ENCODE measurements at places on chromosomes 7 and 10.

GRCh38 chr10:23474626-23475025, 35.8 kb downstream of the OTUD1 start:
- ATAC-seq = no peak

- no peak for ATAC-seq
Observed at GRCh38 chr10:120977897-120978296, 126.7 kb downstream of the WDR11 start.

DNA sequence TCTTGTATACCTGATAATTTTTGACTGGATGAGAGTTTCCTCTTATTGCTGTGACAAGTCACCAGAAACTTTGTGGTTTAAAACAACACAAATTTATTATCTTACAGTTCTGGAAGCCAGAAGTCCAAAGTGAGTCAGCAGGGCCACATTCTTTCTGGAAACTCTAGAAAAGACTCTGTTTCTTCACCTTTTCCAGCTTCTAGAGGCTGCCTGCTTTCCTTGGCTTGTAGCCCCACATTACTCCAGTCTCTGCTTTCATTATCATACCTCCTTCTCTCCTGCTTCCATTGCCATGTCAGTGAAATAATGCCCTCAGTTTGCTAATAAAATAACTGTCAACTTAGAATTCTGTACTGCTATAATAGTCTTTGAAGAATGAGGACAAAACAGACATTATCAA, 65.3 kb downstream of the VCL start:
- no peak for ATAC-seq

GRCh38 chr7:150934045-150934766, 43.9 kb downstream of the KCNH2 start:
- no peak for ATAC-seq

DNA sequence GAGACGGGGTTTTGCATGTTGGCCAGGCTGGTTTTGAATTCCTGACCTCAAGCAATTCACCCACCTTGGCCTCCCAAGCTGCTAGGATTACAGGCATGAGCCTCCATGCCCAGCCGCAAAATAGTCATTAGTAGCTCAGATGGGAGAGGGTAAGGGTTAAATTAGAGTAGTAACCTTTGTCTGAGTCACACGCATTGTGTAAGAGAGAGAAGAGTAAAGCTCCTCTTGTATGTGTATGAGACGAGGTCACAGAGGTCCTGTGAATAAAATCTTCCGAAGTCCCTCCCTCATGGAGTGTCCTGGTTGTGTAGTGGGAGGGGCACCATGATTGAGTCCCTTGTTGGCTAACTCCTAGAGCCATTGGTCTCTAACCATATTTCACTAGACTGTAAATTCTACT, 85.2 kb upstream of the CDC14C start:
- no peak for ATAC-seq

GRCh38 chr7:87003872-87004798, 55.3 kb downstream of the ELAPOR2 start:
- ATAC-seq = no peak

Measured in activated T-helper 17 cell treated with anti-CD3 and anti-CD28 coated beads, Interleukin-2, amount 50 U/mL, for 72 hours (primary cell).